Small intestine (tissue), 16 donors: ENCODE measurements at places on chromosomes 11 and 22.

DNA sequence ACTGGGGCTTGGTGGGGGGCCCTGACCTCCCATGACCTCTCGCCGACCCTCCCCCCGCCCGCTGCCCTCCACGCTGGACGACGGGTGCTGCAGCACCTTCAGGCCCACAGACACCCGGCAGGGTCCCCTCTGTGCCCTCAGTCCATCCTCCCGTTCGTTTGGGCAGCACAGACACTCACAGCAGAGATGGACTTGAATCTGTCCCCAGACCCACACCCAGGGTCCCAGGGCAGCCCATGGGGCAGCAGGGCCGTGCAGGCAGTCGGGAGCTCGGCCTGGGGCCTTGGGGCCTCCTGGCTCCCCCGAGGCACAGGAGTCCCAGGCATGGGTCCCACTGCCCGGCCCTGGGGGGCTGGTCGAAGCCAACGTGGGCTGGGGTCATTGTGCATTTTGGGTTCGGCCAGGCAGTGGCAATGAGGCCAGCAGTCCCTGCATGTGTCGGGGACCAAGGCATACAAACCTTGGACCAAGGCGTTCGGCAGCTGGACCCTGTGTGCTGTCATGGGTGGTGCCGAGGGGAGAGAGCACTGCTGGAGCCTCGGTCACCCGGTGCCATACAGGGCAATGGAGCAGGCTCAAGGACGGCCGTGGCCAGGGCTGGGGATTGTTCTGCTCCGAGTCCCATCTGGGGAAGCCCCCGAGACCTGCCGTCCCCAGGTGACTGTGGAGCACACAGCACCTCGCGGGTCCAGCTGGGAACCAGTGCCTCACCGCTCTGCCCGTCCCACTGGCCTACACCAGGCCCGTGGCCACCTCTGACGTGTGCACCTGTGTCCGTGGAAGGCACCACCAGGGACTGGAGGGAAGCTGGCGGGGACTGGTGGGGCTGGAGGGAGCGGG is 19.3 kb upstream of the BRSK2 start:
- no peak for DNase-seq

DNA sequence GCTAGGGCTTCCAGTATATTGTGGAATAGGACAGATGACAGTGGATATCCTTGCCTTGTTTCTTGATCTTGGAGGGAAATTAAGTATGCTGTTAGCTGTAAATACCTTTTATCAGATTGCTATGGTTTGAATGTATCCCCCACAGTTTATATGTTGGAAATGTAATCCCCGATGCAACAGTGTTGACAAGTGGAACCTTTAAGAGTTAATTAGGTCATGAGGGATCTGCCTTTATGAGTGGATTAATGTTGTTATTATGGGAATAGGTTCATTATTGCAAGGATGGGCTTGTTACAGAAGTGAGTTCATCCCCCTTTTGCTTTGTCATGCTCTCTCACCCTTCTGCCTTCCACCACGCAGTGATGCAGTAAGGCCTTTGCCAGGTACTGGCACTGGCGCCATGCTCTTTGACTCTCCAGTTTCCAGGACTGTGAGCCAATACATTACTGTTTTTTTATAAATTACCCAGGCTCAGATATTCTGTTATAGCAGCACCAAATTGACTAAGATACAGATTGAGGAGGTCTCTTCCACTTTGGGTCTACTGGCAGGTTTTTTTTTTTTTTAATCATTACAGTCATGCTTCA is 16.4 kb downstream of the CABIN1 start:
- DNase-seq: no peak

GRCh38 chr22:20803696-20804324 is 29.9 kb downstream of the SERPIND1 start:
- peak; percentile 59 for DNase-seq

GRCh38 chr11:47332791-47333525 is 19.5 kb downstream of the MYBPC3 start:
- DNase-seq: no peak

- DNase-seq: no peak
Observed at GRCh38 chr11:636511-637332, at the start of gene DRD4. Gene DRD4 (plus strand): TSS chr11:637269. CDS start chr11:637305, 36 bp downstream.

DNA sequence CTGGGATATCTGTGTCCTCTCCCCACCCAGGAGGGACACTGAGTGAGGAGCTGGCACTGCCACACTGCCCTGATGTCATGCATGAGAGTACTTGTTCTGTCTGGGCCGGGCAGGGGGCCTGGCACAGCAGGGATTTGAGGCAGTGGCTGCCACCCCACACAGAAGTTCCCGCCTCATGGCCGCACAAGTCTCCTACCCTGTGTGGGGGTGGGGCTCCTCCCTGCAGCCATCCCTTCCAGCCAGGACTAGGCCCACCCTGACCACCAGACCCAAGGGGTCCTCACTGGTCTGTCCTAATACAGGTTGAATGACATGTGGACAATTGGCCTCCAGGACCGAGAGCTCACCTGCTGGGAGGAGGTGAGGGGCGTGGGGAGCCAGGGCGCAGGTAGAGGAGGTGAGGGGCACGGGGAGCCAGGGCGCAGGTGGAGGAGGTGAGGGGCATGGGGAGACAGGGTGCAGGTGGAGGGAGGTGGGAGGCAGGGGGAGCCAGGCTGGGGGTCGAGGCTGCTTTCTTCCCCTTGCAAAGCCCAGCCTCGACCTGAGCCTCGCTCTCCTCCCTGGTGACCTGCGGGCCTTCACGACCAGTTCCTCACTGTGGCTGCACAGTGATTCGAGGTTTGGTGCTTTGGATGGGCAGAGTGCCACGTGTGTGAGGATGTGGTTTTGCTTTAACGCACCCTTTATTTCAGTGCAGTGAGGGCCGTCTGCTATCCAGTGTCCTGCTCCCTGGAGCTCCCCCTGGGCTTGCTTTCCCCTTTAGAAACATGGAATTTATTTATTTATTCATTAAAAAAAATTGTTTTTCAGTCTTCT is 7.4 kb downstream of the LZTR1 start:
- no peak for DNase-seq

- DNase-seq: no peak
Observed at GRCh38 chr22:38751422-38752346, 4.1 kb downstream of the SUN2 start.

DNA sequence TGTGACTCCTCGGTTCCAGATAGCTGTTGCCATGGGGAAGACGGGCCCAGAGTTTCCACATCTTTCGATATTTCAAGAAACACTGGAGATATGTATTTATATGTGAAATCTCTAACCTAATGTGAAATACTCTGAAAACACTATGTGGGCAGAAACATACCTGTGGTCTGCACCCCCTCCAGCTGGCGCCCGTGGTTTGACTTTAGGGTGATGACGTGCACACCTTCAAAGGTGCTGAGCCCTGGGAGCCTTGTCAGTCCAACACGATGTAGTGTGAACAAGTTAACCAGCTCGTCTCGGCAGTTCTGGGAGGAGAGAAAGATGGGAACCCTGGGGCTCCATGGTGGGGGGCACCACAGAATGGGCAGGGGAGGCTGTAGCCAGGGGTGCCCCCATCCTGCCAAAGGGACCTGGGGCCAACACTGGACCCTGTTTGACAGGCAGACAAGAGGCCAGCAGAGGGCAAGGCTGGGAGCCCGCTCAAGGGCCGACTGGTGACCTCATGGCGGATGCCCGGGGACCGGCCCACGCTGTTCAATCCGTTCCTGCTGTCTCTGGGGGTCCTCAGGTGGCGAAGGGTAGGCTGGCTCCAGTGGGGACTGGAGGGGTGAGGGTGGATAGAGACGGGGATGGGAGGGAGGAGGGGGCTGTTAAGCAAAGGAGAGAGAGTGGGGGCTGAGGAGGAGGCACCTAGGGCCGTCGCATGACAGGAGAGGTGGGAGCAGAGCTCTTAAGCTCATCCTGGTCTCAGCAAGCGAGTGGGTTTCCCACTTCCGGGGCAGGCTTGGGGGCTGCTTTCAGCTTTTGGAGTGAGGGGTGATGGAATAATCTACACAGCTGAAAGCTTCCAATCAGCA is 43.8 kb downstream of the TRIOBP start:
- no peak for DNase-seq

DNA sequence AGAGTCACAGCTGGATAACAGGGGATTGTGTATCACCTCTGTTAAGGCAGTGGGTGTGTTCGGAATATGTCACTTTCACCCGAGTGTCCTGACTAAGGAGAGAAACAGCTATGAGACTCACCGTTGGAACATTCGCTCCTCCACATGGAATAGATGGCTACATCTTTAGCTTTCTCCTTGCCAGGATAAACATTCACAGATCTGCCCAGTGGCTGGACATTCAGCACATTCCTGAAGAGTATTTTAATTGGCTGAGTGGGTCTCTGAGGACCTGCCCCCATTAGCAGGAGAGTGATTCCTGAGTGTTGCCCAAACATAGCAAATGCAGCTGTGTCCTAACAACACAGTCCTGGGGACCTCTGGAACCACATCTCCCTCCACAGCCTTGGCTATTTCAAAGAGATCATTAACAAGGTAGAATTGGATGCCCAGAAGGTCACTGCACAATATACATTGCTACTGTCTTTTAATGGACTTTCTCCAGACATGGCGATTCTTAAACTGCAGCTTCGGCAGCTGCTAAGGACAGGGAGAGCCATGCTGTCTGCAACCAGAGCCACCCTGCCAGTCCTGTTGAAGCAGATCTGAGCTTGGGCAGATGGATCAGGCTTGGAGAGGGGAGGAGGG is 435.0 kb upstream of the CADM1 start:
- DNase-seq: no peak

DNA sequence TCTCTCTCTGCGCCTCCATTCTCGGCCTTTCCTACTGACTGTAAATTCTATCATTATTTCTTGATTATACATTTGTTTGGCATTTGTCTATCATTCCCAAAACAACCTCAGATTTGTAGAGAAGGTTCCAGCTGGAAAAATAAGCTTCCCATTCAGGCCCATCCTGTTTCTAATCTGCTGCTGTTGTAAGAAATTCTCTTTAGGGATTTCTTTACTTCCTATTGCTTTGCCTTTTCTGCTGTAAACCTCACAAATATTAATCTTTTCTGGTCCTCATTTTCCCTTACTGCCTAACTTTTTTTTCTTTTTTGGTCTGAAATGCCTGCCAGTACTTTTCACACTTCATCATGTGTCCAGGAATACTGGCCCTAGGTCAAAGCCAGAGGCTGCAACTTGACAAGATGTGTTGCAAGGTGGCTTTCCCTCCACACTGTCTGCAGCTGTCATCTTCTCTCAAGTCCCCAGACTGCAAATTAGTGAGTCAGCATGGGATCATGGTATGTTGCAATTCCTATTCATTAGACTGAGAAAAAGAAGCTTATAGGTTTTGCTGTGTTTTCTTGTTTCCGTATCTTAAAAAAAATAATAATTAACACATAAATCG is 858.7 kb upstream of the CHORDC1 start:
- no peak for DNase-seq

DNA sequence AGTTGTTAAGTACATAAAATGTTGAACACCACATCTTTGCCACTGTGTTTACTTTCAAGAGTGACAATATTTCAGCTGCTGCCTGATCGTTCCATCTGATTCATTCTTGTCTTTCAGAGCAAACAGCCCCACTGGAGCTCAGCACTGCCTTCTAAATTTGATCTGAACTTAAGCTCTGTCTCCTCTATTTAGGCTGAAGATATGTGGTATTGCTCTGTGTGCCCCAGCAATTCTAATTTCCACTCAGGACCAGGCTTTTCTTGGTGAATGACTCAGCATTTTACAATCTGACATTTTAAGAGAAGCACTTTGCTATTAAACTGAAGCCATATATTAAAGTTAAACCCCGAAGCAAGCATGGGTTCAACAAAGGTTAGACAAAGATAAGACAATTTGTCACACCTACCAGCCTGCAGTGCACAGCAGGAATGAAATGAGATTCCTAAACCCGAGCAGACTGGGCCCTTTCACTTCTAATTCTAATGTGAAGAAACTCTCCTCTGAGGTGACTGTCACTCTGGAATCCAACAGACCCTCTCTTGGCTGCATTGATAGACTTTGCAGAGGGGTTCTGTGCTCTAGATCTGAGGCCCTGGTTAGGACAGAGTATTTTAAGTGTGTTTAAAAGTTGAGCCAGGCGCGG is 41.7 kb upstream of the PLET1 start:
- no peak for DNase-seq
